ENCODE measurements at places on chromosomes 2 and 18. TPM values are rescaled to one million over a fixed set of nuclear protein-coding genes. Genes with fewer than 3 reads are reported as not detected.

The KRTCAP3 gene
- not detected for polyA plus RNA-seq

The STARD6 gene
- polyA plus RNA-seq = not detected

The ERBB4 gene
- polyA plus RNA-seq = not detected

The RIT2 gene
- polyA plus RNA-seq = not detected

The C2orf72 gene
- polyA plus RNA-seq = not detected

The ALK gene
- not detected for polyA plus RNA-seq

The HOXD10 gene
- not detected for polyA plus RNA-seq

The QPCT gene
- 2.4 TPM for polyA plus RNA-seq

DNA sequence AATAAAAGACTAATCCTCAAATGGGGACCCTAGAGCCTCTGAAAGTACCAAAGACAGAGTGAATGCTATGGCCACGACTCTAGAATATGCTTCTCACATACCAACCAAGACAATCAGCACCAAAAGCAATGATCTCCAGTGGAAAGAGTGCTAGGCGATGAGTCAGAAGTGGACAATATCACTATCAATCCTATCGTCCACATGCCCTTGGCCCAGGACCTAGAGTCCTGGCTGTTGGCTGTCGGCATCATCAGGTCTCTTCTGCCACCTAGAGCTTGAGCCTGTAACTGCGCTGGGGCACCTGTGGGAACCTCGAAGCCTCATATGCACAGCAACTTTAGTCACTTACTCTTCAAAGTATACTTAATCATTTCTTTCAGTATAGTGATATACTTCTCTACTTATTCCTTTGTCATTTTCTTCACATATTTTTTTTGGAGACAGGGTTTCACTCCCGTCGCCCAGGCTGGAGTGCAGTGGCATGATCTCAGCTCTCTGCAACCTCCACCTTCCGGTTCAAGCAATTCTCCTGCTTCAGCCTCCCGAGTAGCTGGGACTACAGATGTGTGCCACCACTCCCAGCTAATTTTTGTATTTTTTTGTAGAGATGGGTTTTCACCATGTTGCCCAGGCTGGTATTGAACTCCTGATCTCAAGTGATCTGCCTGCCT, 29.7 kb downstream of the NOL10 start:
- H3K36me3 ChIP-seq = peaks cover 42% of the 10 kb centered on the region
- H3K4me3 ChIP-seq = no peak overlapping the region
- H3K4me1 ChIP-seq = peaks cover 1% of the 10 kb centered on the region
- H3K27ac ChIP-seq = no peak overlapping the region
- DNase-seq = no peak

- DNase-seq = no peak
- no peak overlapping the region for H3K4me3 ChIP-seq
- no peaks in the 10 kb centered on the region for H3K4me1 ChIP-seq
- no peak overlapping the region for H3K27ac ChIP-seq
- peaks cover 3% of the 10 kb centered on the region for H3K27me3 ChIP-seq
Observed at GRCh38 chr2:234853729-234854128, 98.1 kb upstream of the SH3BP4 start.

GRCh38 chr2:180196419-180196977, 189.4 kb upstream of the CWC22 start:
- H3K4me1 ChIP-seq = no peaks in the 10 kb centered on the region
- H3K27ac ChIP-seq = no peak overlapping the region
- DNase-seq = no peak
- H3K36me3 ChIP-seq = no peaks in the 10 kb centered on the region
- H3K27me3 ChIP-seq = no peaks in the 10 kb centered on the region
- no peak overlapping the region for H3K4me3 ChIP-seq

DNA sequence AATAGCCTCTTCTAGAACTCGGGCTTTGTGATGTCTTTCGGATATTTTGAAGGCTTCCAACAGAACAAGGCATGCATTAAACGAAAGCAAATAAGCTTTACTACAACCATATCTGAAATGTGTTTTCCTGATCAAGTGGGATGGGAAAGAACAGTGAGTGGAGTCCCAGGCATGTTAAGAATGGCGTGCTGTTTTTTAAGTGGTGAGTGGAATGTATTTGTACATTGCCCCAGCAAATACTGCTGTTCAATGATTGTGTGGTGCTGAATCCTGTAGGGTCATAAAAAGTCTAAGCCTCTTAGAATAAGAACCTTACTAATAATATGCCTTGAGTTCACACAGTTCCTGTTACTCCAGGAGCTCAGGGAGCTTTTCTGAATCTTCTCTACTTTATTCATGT, 52.5 kb downstream of the POMC start:
- H3K4me1 ChIP-seq = no peaks in the 10 kb centered on the region
- H3K4me3 ChIP-seq = no peak overlapping the region
- no peak for DNase-seq

DNA sequence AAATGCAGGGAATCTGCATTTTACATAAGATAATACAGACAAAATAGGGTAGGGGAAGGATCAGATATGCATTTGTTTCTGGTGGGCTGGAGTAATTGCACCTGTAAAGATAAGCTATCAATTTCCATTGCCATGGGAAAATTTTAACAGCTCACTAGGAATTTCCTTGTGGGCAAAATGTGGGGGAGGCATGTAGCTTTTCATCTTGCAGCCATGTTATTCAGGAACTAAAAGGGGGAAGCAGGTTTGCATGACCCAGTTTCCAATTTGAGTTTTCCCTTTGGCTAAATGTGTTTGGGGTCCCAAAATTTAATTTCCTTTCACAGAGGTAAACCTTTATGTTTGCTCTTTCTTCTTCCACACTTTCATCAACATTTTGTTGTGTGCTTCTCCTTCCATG, 624.4 kb downstream of the NYAP2 start:
- no peaks in the 10 kb centered on the region for H3K4me1 ChIP-seq
- H3K4me3 ChIP-seq = no peak overlapping the region
- no peaks in the 10 kb centered on the region for H3K36me3 ChIP-seq
- no peak for DNase-seq

DNA sequence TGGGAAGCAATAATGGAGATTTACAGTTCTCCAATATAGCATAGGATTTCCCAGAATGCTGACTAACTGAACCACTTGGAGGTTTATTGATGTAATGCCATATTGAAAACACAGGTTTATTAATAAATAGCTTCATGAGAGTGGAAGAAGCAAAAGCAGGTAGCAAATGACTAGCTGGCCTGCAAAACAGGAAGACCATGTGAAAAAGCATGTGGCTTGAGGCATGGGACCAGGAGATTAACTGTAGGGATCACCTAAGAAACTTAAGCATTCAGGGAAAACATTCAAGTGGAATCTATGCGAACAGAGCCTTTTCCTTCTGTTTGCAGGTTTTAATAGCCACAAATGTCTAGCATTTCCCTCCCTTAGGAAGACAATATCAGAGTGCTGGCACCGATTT, 679.7 kb downstream of the ZEB2 start:
- H3K36me3 ChIP-seq = no peaks in the 10 kb centered on the region
- no peak overlapping the region for H3K4me3 ChIP-seq
- H3K27ac ChIP-seq = no peak overlapping the region

GRCh38 chr2:98569197-98569793, 39.0 kb downstream of the COA5 start:
- H3K27ac ChIP-seq = peak overlapping the region; percentile 63
- peaks cover 30% of the 10 kb centered on the region for H3K36me3 ChIP-seq
- H3K4me3 ChIP-seq = no peak overlapping the region
- peaks cover 17% of the 10 kb centered on the region for H3K27me3 ChIP-seq

- no peak overlapping the region for H3K4me3 ChIP-seq
- no peaks in the 10 kb centered on the region for H3K27me3 ChIP-seq
- H3K36me3 ChIP-seq = no peaks in the 10 kb centered on the region
Observed at GRCh38 chr2:234691214-234691575, 194.3 kb upstream of the ARL4C start.

- no peaks in the 10 kb centered on the region for H3K36me3 ChIP-seq
- no peak overlapping the region for H3K27ac ChIP-seq
- DNase-seq = no peak
Observed at GRCh38 chr2:83531206-83531826, 927.8 kb downstream of the SUCLG1 start.

DNA sequence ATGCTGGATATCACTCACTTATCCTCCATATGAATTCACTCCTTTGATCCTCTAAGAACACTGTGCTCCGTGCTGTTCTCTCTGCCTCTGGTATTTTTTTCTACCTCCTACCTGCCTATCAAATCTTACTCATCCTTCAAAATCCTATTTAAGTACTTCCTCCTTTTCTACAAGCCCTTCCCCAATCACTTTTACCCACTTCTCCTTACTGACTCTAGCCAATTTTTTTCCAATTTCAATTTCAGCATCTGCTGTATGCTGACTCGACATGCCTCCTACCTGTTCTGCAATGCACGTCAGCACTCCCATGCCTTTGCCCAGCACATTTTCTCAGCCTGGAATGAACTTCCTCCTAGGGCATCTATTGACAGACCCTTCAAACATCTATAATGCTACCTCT, 37.3 kb upstream of the LNPK start:
- H3K27ac ChIP-seq = no peak overlapping the region
- H3K36me3 ChIP-seq = no peaks in the 10 kb centered on the region
- peaks cover 4% of the 10 kb centered on the region for H3K27me3 ChIP-seq
- no peak overlapping the region for H3K4me3 ChIP-seq
- DNase-seq = no peak

DNA sequence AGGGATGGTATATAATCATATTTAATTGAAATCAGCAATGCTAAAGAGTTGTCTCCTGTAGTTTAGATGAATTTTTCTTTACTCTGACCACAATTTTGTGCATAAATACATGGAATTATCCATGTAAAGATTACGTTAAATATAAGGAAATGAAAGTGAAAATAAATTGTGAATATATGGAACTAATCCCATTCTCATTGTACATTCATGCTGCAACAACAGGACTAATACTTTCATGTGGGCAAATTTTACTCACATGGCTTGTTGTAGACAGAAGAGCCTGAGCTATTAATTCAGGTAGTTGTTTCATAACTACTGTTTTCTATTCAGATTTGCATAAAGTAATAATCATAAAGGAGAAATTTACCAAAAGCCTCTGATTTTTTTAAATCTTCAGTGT, 357.8 kb downstream of the ARHGAP15 start:
- H3K27me3 ChIP-seq = no peaks in the 10 kb centered on the region
- peaks cover 15% of the 10 kb centered on the region for H3K36me3 ChIP-seq
- DNase-seq = no peak
- no peak overlapping the region for H3K4me3 ChIP-seq
- no peak overlapping the region for H3K27ac ChIP-seq

DNA sequence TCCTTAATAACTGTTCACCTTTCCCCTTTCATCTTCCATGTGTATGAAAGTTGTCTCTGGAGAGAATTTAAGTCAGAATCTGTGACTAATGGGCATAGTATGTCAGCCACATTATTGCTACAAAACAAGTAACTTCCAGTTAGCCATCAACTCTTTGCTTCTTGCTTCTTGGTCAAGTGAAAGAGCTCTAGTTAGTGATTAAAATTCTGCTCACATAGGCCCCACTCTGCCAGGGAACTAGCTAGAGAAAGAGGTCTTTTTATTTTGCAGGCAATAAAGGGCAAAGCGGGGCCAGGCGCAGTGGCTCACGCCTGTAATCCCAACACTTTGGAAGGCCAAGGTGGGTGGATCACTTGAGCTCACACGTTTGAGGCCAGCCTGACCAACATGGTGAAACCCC, 64.6 kb downstream of the COLEC12 start:
- no peaks in the 10 kb centered on the region for H3K36me3 ChIP-seq
- no peaks in the 10 kb centered on the region for H3K4me1 ChIP-seq
- DNase-seq = no peak
- no peak overlapping the region for H3K4me3 ChIP-seq

DNA sequence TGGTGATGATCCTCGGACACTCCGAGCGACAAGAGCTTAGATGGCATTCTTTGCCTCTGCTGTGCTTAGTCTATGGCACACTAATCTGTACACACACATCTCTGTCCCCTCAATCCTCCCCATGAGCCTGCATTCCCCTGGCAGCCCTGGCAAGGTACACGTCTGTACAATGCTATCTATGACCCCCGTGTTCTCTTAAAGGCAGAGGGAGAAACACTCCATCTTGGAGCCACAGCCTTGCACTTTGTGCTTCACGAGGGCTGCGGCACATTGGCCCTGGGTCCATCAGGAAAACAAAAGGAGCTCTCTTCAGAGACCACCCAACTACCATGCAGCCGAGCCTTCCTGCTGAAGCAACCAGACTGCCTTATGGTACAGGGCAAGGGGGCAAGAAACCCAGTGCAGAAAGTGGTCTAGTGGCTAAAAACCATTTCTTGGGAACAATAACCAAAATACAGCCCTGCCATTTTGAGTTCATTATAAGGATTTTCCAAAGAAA, 42.5 kb downstream of the STEAP3 start:
- no peak overlapping the region for H3K4me3 ChIP-seq
- H3K27ac ChIP-seq = no peak overlapping the region
- peaks cover 2% of the 10 kb centered on the region for H3K27me3 ChIP-seq
- DNase-seq = no peak
- H3K36me3 ChIP-seq = peaks cover 9% of the 10 kb centered on the region

DNA sequence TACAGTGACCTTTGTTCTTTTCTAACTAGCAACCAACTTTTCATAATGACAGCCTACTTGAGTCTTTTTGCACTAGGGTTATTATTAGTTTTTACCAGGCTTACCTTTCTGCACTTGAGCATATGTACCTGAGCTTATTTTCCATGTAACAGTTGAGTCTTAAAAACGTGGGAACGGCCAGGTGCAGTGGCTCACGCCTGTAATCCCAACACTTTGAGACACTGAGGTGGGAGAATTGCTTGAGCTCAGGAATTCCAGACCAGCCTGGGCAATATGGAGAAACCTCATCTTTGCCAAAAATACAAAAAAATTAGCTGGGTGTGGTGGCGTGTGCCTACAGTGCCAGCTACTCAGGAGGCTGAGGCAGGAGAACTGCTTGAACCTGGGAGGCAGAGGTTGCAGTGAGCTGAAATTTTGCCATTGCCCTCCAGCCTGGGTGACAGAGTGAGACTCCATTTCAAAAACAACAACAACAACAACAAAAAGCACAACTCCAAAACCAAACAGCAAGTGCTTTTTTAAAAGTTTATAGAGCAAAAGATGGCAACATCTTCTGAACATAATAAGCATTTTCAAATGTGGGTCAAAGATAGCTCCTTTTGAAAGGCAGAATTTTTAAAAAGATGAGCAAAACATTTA, 57.1 kb upstream of the CD28 start:
- no peaks in the 10 kb centered on the region for H3K4me1 ChIP-seq
- no peak for DNase-seq
- H3K4me3 ChIP-seq = no peak overlapping the region
- H3K27ac ChIP-seq = no peak overlapping the region
- H3K27me3 ChIP-seq = no peaks in the 10 kb centered on the region
- H3K36me3 ChIP-seq = no peaks in the 10 kb centered on the region
